ENCODE measurements at places on chromosomes 16 and 17.

DNA sequence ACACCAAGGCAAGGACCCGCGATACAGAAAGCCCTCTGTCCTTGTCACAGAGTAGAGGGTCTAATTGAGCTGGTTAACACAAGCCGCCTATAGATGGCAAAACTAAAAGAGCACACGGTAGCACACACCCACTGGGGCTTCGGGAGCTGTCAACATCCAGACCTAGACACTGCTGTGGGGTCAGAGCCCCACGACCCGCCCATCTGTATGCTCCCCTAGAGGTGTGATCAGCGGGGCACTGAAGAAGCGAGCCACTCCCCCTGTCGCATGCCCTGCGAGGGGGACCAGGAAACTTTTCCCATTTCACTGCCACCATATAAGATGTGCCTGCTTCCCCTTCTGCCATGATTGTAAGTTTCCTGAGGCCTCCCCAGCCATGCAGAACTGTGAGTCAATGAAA lies 1255.8 kb upstream of the CDH8 start:
- DNase-seq, result no peak

- DNase-seq, result no peak
Measured at GRCh38 chr17:5131146-5131715, 15.4 kb downstream of the USP6 start.

DNA sequence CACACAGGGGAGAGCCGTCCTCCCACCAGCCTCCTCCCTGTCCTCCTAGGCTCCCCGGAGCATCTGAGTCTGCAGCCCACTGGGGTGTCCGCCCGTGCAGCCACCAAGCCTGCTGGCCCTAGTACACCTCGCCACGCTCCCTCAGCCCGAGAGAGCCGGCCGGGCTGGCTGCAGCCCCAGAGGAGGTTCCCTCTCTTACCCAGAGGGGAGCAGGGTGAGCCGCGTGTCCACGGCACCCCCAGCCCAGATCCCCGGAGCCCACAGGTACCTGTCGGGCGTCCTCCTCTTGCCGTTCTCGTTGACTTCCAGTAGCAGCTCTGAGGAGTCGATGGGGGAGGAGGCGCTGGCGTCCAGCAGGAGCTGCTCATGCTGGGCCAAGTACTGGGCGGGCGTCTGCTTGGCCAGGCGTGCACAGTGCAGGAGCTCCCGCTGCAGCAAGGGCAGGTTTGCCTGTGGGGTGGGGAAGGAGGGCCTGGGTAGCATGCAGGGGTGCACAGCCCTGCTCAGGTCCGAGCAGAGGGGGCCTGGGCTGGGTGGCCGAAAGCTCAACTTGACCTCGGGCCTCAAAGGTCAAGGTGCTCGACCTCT lies 19.3 kb upstream of the PABPN1L start:
- DNase-seq, result no peak

DNA sequence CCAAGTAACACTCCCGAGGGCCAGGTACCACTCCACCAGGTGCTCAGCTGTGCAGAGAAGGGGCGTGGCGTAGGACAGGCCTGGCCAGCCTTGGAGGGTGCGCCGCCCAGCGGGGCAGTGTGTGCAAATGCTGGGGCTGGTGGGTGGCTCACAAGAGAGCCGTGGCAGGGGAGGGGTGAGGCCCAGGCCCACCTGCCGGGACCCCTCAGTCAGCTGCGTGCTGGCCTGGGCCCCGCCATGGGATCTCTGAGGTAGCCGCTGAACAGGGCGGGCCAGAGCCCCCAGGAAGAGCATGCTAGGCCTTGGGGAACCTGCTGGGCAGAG lies 8.8 kb downstream of the TPSG1 start:
- no peak for DNase-seq

GRCh38 chr16:54317101-54317611 lies 30.6 kb upstream of the IRX3 start:
- DNase-seq, result no peak
